Astrocyte of the spinal cord (primary cell): ENCODE measurements at places on chromosomes 3 and 15.
A peak's percentile ranks its signal among the peaks of the same experiment; 100 is the strongest.

DNA sequence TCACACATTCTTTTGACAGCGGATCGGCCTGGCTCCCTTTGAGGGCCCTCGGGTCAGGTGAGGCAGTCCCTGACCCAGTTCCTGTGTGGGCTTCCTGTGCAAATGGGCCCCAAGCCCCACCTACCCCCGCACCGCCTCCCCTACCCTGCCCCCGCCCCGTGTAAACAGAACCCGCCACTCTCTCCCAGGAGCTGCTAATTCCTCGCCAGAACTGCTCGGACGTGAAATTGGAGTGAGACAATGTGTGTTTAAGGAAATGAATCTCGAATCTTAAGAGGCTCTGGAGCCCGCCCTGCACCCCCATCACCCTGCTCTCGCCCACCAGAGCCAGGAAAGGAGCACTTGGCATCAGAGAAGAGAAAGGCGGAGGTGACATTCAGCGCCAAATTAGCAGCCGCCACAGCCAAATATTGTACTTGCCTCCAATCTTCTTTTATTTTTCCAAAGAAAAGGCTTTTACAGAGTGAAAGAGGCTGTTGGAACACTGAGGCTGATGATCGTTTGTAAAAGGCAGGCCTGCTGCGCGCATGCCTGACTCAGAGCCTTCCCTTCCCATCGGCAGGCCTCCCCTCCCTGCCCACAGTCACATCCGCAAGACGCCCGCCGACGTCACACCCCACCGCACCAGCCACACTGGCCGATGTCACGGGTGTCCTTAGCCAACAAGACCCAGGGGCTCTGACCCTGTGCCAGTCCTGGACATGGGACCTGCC lies 53.1 kb downstream of the CACNA2D2 start:
- peak; percentile 78 for DNase-seq

DNA sequence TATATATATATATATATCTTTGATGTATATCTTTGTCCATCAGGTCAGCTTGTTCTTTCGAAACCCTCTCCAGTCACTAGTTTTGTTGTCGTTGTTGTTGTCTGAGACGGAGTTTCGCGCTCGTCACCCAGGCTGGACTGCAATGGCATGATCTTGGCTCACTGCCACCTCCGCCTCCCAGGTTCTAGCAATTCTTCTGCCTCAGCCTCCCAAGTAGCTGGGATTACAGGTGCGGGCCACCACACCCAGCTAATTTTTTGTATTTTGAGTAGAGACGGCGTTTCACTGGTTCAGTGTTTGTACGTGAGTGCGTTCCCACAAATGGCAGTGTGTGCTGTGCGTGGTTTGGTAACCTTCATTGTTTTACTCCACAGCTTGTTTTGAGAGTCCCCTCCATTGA lies 51.7 kb downstream of the ZDHHC19 start:
- DNase-seq, result no peak

- no peak for DNase-seq
These were observed 264.5 kb upstream of the TBL1XR1 start for GRCh38 chr3:177461765-177462164.

DNA sequence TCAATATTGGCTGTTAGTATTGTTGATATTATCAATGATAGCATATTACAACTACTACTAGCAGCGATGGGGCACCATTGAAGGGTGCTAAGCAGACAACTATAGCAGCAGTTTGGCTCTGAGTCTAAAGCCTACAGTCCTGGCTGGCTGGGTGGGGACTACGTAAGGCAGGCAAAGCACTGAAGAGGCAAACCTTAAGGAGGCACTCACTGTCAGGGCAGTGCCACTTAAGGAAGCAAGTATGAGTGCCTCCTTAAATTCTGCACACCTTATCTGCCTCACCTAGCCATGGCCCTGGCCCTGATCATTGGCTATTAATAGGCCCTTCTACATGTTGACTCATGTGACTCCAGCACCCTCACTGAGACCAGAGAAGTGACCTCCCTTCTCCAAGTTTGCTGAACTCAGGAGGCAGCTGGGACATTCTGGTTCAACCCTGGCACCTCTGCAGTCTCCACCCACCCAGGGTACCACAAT lies 20.6 kb downstream of the CDCP1 start:
- DNase-seq, result no peak
